ENCODE measurements at places on chromosomes 1 and 21.

- DNase-seq = no peak
These were observed 32.4 kb downstream of the CDK18 start for GRCh38 chr1:205536759-205537361.

DNA sequence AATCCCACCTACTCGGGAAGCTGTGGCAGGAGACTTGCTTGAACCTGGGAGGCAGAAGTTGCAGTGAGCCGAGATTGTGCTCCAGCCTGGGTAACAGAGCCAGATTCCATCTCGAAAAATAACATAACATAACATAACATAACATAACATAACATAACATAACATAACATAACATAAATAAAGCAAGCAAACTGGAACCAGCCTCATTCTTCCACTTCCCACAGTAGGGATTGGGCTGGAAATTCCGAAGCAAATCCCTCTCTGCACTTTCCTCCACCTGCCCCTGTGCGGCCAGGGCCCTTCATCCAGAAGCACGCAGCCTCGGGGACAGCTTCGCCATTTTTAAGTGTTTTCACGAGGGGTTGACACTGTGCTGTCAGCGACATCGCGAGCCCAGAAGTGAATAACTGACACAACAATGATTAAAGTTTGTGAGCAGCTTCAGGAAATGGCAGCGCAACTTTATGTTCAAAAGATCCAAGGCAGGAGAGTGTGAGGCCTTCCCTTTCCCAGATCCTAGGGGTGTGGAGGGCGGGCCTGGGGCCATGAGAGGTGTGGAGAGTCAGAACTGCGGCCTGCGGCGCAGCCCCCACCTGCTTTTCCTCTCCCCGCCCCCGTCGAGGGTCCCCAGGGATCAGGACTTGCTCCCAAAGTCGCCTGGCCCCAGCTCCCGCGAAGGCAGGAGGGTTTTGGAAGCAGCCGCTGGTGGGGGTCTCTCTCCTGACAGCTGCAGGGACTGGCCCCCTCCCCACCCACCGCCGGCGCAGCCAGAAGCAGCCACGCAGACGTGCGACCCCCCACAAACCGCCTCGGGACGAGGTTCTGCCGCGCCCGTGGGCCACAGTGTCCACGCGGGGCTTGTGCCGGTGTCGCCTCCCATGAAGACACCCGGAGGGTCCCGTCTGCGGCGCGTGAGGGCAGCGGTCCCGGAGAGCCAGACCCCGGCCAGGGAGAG lies 651 bp upstream of the GABRD start:
- DNase-seq = no peak

DNA sequence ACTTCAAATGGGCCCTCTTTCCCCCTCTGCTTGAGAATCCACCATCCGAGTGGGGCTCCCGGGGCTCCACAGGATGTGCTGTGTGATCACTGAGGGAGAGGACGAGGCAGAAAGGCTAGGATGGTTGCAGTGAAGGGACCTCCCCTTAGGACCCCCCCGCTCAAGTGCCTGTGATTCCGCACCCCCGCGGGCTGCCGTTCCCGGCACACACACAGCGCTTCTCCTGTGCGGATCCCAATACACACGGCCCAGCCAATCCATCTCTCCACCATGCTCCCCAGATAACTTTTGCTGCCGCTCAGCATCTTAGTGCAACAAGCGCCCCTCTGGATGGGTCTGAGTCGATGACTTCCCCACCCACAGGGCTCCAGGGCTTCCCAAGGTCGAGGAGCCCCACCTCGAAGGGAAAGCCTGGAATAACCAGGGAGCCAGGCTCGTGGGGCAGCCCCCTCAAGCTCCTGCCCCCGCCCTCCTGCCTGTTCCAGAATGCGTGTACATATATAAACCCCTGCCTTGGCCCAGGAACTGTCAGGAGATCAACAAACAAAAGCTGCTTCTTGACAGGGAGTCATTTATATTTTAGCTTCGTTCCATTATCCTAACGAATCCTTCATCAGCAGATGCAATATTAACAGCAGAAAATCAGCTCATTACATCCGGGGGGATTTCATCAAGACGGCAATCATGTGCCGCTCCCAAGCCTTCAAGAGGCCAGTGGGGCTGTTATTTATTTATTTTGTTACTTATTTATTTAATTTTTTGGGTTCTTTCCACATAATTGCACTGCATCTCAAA lies 83.7 kb downstream of the CASZ1 start:
- DNase-seq = no peak

DNA sequence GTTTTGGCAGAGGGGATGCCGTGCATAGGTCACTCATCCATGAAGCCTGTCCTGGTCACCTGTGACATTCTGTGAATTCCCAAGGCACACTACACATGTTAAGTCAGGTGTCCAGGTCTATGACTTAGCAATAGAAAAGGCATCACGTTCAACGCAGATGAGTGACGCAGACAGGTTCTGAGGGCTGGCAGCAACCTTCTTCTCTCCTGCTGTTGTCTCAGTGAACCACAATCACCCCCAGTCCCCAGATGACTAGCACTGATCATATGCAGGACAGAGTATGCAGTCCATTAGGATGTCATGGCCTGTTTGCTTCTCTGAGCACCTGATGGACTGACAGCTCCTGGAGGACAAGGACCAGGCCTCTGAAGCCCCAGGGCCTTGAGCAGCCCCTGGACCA lies 157.8 kb upstream of the KAZN start:
- no peak for DNase-seq

GRCh38 chr1:169360415-169360814 lies 7.2 kb downstream of the NME7 start:
- no peak for DNase-seq

DNA sequence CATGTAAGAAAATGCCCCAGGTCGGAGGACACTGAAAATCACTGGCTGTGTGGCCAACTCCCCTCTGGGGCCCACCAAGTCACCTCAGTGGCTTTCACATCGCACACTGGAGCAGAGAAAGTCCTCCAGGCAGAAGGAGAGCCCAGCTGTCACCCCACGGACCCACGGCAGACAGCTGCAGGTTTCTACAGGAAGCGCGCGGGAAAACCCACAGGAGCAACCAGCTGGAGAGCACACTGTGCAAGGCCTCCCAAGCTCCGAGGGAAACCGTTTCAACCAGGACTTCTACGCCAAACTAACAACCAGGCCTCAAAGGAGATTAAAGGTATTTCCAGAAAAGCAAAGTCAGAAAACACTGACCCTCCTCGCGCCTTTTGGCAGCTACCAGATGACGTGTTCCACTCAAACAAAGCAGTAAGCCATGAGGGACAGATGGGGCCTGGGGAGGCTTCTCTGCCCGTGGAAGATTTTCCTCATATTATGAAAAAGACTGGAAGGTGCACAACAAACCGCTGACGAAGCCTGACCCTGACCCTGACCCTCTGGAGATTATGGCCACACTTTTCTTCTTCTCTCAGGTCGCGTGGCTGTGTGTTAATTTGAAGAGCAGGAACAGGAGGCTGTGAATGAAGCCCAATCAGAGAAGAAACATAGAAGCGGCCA lies 21.0 kb downstream of the WDR4 start:
- no peak for DNase-seq

GRCh38 chr1:217052196-217052595 lies 329.0 kb upstream of the ESRRG start:
- no peak for DNase-seq

DNA sequence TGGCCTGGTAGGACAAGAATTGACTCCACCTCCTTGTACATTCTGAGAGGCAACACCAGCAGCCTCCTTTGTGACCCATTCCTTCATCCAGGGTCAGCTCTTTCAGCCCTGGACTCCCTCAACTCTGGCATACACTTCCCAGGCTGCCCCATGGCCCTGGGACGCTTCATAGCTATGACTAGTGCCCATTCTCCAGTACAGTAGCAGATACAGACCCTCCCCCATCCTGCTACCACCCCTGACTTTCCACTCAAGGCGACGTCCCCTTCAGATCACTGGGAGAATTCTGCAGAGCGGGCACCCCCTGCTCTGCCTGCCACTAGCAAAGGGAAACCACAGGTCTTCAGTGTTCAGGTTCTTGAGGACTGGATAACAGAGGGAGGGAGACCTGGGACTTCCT lies 99.7 kb upstream of the HMGB4 start:
- no peak for DNase-seq

DNA sequence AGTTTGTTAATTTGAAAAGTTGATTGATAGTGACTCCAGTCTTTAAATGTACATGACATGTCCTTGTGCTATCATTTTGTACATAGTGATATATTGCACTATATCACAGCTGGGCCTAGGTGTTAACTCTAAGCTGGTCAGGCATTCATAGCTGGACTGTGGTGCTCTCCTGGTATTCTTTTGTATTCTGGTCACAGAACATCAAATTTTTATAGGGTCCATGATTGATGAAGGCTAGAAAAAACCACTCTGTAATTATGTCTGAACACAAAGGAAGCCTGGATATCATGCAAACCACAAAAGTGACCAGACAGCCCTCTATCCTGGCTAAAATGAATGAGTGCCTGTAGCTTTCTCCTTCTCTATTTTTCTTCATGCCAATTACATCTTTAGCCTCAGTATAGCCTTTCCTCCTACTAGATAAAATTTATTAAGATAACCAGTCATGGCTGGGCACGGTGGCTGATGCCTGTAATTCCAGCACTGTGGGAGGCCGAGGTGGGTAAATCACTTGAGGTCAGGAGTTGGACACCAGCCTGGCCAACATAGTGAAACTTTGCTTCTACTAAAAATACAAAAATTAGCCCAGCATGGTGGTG lies 134.9 kb upstream of the B3GALT2 start:
- DNase-seq = no peak

DNA sequence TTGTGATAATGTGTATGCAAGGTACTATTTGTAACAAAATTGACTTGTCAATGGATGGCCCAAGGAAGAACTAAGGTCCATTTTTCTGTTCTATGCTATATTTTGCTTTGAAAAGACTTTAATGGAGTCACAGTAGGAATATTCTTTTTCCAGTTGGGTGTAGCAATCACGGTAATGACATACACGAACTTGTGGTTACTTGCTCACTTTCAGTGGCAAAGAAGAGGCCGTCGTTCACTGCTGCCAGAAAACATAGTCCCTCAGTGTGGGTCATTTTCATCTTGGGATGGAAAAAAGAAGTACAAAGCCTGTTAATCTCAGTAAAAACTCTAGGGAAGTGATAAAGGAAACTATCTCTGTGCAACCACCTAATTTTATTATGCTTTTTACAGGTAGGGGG lies 47.8 kb upstream of the LAMC2 start:
- no peak for DNase-seq

- DNase-seq = no peak
These were observed 8.3 kb downstream of the SHISA4 start for GRCh38 chr1:201896951-201897391.

- DNase-seq = no peak
These were observed 19.2 kb downstream of the AGPAT3 start for GRCh38 chr21:43884012-43884860.

DNA sequence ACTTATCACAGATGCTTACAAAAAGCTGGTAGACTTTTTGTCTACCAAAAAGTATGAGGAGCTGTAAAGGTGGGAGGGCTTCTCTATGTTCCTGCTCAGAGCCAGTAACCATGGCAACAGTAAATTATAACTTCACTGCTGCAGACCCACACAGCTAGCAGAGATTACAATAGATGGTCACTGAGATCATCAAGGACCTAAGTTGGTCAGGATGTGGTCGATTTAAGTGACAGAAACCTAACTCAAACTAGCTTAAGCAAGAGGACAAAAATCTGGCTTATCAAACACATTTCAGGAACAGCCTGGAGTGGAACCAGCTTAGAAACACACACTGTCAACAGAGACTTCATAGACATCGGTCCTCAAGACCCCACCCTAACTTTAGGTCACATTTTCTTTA lies 113.4 kb upstream of the ATP1A1 start:
- DNase-seq = no peak

DNA sequence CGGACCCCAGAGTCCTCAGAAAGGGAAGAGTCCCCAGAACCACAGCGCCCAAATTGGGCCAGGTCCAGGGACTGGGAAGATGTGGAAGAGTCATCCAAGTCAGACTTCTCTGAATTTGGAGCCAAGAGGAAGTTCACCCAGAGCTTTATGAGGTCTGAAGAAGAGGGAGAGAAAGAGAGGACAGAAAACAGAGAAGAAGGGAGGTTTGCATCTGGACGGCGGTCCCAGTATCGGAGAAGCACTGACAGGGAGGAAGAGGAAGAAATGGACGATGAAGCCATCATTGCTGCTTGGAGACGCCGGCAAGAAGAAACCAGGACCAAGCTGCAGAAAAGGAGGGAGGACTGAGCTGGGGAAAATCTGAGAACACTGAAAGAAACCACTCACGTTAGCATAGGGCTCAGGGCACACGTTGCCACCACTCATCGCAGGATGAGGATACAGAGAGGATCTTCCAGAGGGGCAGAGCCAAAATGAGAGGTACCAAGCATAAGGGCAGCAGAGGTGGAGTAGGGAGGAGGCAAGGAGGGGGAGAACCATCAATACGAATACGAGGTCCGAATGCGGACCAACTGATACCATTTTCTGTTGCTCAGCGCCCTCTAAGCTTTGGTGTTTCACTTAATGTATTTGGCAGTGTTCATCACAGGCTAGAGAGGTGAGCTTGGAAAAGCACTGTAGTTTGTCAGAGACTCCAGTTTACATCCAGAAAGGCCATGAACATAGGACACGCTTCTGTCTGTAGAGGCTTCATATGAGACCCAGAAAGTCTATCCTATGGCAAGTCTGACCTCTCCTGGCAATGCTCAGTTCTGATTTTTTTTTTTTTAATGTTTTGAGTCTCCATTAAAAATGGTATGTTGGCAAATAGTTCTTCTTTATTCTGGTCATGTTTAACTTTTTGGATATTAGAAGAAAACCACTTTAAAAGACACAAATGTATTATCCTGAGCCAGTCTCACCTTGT lies 34.7 kb downstream of the STYXL2 start:
- no peak for DNase-seq

GRCh38 chr1:31727849-31728248 lies 24.0 kb upstream of the COL16A1 start:
- DNase-seq = no peak

DNA sequence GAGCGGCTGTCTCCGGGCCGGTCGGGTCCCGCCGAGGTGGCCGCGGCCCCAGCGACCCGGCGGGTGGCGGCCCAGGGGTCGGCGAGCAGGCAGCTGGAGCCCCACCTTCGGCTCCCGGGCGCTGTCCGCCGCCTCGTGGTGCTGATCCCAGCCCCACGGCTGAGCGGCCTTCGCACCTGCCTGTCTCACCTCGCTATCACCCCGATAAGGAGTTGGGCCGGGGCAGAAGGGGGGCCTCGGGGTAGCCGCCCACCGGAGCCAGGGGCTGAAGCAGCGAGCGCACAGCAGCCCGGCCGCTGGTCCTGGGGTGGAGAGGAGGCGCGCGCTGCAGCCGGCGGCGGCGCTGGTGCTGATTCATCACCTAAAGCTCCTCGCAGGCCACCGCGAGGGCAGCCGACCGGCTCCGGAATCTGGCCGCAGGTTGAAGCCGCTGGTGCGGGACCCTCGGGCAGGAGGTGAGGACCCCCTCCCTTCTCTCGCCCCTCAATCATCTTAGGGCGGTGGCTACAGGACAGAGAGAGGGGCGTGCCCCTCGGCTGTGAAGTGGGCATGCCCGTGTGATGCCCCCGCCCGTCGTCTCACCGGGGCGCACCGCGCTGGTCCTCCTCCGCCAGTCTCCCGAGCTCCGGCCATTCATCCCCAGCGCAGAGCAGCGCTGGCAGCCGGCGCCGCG lies 575 bp downstream of the TRIM67 start:
- no peak for DNase-seq

- DNase-seq = no peak
These were observed 27.2 kb downstream of the SLC35A3 start for GRCh38 chr1:99996951-99997350.

GRCh38 chr1:224219612-224220059 lies 36.6 kb downstream of the DEGS1 start:
- no peak for DNase-seq
